ENCODE measurements at places on chromosomes 3 and 15.

DNA sequence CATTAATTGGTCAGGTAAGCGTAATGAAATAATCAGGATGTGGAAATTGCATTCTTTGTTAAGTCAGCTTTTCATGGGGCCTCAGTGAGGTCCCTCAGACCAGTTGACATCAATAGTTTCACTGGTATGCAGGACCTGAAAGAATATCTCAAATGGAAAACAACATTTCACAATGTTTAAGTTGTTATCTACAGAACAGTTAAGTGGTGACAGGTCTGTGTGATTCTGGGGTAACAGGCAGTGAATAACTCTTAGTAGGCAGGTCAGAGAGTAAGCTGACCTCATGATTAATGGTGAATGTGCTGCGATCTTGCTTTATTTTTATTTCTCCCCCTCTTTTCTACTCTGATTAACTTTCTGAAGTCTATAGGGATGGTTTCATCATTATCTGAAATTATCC is 28.9 kb upstream of the ACP3 start:
- no peak for DNase-seq

DNA sequence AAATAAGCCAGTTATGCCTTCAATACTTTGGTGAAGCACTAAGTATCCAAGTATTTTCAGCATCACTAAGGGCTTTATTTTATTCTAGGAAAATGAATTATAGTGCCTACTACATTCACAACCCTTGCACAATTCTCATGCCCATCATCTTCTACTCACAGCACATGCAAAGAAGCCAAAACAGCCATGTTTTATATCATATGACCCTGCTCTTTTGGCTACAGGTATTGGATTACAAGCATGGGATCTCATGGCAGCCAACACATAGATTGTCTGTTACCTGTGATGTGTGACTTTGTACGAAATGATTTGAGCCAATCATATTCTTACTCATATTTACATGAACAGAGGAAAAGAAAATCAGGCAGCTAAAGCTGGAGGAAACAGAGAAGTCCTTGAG is 38.6 kb downstream of the STT3B start:
- no peak for DNase-seq

DNA sequence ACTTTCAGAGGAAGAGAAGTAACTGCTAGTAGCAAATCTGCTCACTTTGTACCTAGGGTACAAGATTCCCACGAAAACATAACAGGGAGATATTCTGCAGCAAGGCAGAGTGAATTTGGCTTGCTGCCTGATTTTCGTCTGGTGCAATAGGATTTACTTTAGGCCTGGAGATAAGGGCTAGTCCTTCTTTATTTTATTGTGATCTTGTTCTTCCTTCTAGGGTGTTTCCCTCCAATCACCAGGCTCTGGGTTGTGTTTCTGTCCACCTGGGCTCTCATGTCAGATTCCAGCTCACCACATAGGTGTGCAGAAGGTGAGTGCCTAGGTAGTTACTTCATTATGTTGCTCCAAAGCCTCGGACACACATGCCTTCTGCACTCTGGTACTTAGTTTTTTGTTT is 211.8 kb upstream of the RGMA start:
- no peak for DNase-seq

DNA sequence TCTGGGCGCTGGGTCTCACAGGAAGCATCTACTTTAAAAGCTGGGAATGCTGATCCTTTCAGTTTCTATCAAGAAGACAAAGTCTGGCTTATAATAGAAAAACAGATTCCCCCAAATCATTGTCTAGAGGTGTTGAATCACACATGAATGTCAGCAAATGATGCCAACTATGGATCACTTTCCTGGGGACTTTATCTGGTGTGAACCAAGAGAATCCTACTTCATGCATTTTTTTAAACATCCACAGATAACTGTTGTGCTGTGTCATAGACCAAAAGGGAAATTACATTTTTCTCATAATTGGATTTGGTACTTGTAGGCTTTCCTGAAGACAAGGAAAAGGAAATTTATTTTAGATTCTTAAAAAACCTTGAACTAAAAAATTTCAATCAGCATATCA is 132.7 kb downstream of the CD47 start:
- no peak for DNase-seq

GRCh38 chr3:55534876-55535275 is 47.8 kb upstream of the WNT5A start:
- no peak for DNase-seq
